ENCODE measurements at places on chromosomes 2 and 18.

DNA sequence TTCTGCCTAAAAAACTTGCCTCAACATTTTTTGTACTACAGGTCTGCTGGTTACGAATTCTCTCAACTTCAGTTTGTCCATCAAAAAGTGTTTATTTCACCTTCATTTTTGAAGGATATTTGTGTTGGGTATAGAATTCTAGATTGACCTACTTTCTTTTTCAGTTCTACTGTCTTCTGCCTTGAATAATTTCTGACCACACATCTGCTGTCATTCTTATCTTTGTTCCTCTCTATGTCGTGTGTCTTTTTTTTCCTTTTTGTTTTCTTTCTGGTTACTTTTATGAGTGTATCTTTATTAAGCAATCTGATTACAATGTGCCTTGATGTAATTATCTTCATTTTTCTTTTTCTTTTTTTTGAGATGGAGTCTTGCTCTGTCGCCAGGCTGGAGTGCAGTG, 25.3 kb downstream of the ADCY3 start:
- DNase-seq: no peak

DNA sequence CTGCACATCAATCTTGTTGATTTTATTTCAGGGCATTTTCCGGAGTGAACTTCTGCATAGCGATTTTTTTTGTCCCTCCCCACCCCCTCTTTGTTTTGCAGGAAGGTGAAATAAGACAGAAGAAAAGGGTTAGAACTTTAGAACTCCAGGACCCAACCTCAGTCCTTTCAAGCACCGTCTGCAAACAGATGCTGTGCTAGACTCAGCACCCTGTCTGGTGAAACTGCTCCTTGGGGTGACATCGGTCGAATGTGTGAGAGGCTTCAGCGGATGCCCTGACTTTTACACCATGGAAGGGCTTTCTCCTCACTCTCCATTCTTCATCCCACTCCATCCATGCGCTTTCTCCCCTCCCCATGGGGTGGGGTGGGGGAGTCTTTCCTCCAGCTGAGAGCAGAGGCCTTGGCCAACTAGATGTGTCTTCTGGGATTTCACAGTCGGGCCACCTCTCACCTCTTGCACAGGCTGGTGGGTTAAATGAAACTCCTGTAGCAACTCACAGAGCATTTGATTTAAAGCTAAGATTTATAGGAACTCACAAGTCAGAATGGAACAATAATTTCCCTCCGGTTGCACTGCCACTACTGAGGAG, 43.3 kb upstream of the EDAR start:
- DNase-seq: no peak

- DNase-seq: no peak
Observed at GRCh38 chr2:173851141-173851641, 114.0 kb downstream of the SP3 start.

GRCh38 chr2:189702071-189702470, 27.6 kb downstream of the ANKAR start:
- no peak for DNase-seq

- no peak for DNase-seq
Observed at GRCh38 chr2:105858868-105859693, 114.4 kb downstream of the NCK2 start.

GRCh38 chr2:40452786-40453185, 896 bp upstream of the SLC8A1 start:
- no peak for DNase-seq

- no peak for DNase-seq
Observed at GRCh38 chr2:161122772-161123530, 37.3 kb upstream of the TANK start.

GRCh38 chr2:236628981-236629605, 59.5 kb downstream of the ACKR3 start:
- DNase-seq: no peak

DNA sequence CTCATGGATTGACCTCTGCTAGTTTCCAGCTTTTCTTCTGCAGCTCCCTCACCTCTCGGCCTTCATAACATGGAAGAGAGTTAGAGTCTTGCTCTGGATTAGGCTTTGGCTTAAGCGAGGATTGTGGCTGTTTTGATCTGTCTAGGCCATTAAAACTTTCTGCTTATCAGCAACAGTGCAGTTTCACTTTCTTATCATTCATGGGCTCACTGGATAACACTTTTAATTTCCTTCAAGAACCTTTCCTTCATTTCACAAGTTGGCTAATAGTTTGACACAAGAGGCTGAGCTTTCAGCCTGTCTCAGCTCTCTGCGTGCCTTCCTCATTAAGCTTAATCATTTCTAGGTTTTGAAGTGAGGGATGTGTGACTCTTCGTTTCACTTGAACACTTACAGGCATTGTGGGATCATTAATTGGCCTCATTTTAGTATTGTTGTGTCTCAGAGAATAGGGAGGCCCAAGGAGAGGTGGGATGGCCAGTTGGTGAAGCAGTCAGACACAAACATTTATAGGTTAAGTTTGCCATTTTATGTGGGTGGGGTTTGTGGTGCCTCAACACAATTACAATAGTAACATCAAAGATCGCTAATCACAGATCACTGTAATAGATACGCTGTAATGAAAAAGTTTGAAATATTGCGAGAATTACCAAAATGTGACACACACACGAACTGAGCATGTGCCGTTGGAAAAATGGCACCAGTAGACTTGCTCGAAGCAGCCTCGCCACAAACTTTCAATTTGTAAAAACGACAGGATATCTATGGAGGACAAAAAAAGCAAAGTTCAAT, 129.3 kb downstream of the ZNF236 start:
- DNase-seq: no peak

- DNase-seq: no peak
Observed at GRCh38 chr2:173339807-173340206, 14.9 kb upstream of the CDCA7 start.

DNA sequence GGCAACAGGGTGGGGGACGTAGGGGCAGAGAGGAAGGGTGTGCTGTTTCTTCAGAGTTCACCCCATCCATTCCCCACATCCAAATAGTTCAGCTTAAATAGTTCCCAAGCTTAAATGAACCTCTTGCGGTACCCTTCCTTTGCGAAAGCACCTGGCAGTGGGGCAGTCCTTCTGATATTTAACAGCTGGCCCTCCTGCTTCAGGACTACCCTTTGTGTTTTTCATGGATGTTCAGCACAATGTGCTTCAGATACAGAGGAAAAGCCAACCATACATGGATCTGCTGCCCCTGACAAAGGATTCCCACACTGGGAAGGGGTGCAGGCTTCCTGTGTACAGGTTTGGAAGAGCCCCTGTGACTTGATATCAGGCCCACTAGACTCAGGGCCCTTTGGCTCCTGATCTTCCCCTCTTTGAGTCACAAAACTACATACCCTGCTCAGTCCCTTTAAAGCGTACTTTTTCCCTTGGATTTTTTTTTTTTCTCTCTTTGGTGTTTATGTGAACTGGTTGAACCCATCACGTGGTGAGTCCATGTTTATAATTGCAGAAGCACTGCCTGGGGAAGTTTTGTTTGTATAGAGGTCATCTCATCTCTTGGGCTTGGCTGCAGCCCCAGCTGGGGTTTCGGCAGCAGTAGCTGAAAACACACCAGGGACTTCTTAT, 45.3 kb upstream of the IGFBP5 start:
- DNase-seq: no peak

DNA sequence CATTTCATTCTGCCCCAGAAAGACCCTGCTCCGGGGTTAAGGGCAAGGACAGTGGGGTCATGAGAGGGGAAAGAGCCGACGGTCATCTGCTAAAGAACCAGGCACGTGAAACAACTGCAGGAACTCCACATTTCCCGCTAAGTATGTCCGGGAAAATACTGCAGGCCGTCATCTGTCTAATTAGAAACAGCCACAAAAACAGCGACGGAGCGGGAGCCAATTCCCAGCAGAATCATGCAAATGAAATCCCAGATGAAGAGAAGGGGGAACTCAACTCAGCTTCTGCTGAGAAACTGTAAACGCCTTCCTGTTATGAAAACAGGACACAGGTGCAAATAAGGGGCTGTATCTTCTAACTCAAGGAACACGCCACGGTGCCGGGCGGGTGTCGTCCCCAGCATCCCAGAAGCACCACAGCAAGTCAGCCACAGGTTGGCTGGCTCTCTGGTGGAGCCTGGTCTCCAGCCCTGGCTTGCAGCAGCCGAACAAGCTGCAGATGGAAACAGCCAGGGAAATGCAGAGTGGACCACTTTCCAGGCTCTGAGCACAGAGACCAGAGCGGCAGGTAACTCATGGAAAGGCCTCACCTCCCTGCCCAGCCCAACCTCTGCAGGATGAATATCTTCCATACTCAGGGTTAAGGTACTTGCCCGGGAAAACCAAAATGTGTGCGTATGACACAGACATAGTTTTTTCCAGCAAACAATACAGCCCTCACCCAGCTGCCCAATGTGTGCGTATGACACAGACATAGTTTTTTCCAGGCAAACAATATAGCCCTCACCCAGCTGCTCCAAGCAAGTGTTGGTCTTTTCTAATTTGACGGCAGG, 28.9 kb downstream of the PXDN start:
- DNase-seq: no peak

DNA sequence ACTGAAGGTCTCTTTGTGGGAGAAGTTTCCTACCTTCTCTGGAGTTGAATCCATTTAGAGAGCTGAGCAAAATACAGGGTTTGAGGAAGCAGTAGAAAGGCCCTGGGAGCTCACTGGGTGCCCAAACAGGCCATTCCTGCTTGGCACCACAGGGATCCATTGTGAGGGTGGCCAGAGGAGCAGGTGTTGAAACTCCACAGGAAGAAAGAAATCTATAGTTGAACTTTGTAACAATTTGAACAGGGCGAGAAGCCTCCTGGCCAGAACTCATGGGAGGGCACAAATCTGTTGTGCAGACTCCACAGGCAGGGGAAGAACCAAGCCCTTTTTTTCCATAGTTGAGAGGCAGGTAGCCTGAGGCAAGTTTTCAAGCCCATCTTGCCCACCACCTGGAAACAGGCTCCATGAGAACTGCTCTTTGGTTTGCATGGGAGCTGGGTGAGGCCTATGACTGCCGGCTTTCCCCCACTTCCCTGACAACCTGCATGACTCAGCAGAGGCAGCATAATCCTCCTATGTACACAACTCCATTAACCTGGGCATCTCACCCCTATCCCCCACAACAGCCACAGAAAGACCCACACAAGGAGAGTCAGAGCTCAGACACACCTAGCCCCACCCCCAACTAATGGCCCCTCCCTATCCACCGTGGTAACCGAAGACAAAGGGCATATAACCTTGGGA, 1053.0 kb downstream of the TSN start:
- no peak for DNase-seq

- DNase-seq: no peak
Observed at GRCh38 chr2:196230061-196230854, 58.9 kb upstream of the STK17B start.

DNA sequence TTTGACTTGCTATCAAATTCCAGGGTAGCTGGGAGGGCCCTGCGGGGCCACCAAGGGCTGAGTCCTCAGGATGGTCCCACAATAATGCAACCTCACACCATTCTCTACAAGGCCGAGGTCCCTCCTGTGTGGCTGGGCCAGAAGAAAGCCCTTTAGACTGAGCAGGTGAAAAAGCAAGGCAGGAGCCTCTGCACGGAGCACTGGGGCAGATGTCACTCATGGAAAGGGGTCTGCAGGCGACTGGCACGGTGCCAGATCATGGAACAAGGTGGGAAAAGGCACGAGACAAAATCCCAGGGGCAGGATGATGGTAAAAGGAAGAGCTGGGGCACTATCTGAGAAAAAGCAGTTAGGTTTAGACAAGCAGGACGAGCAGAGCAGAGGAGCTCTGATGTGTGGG, 16.1 kb downstream of the HJURP start:
- DNase-seq: no peak

DNA sequence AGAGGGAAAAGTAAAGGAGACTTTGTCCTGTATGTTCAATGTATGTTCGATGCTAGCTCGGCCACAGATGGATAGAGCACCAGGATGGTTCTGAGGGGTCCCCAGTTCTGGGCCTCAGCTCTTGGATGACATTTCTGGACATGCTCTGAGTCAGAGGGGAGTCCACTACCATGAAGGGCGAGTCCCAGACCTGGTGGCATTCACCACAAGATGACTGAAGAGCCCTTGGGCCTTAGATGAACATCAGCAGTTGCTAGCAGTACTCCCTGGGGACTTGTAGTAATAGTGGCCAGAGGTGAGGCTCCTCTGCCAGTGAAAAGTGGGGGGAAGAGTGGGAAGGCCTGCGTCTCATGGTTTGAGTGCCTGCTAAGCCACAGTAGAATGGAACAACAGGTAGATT, 109.5 kb downstream of the GRB14 start:
- no peak for DNase-seq

DNA sequence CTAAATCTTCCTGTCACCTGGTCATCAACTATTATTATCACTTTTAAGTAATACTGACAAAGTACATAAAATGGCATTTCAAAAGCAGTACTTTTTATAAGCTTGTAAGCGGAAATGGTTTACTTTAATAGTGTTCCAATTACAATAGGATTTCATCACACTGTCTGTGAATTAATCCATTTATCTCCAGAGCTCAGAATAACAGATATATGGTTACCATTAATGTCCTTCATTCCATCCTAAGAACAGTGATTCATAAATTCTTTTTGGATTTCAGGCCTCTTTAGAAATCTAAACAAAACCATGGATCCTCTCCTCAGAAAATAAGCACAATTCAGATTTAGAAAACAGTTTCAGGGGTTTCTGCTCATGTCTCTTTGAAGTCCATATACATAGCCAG, 68.4 kb downstream of the PID1 start:
- DNase-seq: no peak

DNA sequence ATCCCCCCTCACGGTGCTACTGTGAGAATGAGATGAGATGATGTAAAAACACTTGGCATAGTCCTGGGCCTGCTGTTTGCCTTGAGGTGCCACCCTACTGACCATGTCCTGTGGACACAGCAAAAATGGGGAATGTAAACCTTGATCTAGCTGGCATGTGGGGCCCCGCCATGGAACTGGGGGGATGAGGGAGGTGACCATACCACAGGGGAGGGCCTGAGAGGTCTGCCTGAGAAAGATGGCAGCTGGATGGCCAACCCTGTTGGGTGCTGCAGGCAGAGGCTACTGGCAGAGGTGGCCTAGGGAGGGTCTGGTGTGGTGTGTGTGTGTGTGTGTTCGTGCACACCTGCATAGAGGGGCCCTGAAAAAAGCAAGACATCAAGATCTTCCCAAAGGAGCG, 777 bp downstream of the HAAO start:
- DNase-seq: no peak

Data from NCI-H2107 (cell line).